ENCODE measurements at places on chromosomes 1 and 21.

DNA sequence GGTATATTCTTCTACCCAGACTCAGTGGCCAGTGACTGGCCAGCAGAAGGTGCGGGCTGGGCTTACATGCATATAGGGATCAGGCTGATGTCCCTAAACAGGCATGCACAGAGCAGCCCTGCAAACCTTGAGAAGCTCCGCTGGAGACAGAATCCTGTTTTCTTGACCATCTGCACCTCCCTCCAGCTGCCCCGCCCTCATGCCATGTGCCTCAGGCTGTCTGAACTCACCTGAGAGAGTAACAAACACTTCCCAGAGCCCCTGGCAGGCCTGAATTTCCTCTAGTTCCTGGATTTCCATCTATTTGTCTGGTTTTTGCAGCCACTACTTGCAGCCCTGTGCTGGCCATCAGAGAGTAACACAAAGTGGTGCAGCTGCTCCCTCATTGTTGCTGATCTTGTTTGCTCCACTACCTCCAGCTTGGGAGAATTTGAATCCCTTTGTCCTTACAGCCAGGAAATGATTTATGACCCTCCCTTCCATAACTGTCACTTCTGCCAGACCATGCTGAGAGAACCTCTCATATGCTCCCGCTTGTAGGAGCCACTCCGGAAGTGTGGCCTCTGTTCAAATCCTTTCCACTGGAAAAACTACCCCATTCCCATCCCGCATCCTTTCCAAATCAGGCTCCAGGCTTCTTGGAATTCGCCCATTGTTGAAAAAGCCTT is 113.6 kb downstream of the NMNAT2 start:
- no peak for DNase-seq

- DNase-seq = no peak
Observed at GRCh38 chr1:61337037-61337436, 254.7 kb downstream of the NFIA start.

DNA sequence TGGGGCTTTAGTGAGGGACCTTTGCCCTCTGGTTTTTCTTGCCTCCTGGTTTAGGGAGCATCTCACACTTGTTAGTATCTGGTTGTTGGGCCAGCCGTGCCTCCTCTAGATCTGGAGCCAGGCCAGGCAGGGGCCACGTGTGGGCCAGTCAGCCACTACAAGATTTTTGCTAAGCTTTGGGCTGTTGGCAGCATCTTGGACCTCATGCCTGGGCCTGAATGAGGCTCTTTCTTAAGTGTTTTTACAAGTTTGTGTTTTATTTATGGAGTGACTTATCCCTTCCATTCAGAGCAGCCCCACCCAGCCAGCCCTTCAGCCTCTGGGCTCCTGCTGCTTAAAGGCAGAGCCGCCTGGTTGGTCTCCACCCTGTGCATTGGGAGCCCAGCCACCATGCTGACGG is 1.6 kb upstream of the SH3BGRL3 start:
- DNase-seq = no peak

- DNase-seq = no peak
Observed at GRCh38 chr1:240598216-240599001, 13.5 kb downstream of the GREM2 start.

- DNase-seq = no peak
Observed at GRCh38 chr21:23858878-23859277, 1748.4 kb downstream of the MRPL39 start.

DNA sequence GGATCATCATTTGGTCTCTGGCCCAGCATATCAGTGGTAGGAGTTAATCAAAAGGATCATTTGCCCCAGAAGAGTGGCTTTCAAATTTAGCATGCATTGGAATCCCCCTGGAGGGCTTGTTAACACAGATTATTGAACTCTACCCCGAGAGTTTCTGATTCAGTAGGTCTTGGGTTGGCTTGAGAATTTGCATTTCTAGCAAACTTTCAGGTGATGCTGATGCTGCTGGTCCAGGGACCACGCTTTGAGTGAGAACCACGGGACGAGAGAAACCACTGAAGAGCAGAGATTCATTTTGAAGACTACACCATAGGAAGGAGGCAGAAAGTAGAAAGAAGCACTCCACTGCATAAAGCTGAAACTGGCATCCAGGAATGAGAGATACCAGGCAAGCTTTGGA is 81.3 kb upstream of the DUSP10 start:
- no peak for DNase-seq

DNA sequence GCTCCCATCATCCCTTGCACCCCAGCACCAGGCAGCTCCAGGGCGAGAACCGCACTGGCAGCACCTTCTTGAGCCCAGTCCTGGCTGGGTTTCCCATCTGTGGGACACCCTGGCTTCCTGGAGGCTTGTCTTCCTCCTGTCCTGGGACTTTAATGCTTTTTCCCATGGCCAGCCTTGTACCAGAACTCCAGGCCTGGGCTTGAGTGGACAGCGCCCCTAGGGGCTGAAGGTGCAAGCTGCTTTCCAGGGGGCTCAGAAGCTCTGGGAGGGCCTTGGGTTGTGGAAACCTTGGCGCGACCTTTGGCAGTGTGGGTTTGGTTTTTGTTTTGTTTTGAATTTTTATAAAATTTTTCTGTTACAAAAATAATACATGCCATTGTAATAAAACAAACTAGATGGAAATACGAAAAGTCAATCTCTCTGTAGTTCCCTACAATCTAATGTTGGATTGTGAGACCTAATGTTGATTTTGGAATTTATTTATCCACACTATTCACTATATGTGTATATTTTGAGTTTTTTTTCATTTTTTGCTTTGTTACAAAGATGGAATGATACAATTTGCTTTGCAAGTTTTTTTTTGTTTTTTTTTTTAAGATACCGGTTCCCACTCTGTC is 33.8 kb upstream of the RPL11 start:
- no peak for DNase-seq

Measured in stimulated activated CD8-positive, alpha-beta memory T cell treated with anti-CD3 and anti-CD28 coated beads, Interleukin-4, amount 100 ng/mL, for 1 hour (primary cell).